ENCODE measurements at places on chromosomes 13 and 19. TPM values are rescaled to one million over a fixed set of nuclear protein-coding genes. Genes with fewer than 3 reads are reported as not detected.

The ACER1 gene
- total RNA-seq, result not detected

DNA sequence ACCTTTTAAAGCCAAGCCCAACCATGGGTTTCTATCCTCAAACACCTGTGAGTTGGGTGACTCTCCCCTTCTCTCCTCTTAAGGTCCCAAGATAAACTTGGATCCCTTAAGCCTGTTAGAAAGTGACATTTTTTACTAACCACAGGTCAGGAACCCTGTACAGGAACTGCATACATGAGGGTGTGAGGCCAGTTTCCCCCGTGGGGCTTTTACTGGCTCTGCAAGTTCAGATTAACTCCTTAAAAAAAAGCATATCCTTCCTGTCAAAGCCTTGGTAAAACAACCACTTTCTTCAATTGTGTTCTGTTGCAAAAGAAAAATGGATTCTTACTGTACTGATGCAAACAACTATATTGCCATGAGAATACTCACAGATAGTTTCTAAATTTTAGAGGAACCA, 2638.7 kb upstream of the PCDH20 start:
- DNase-seq, result no peak

DNA sequence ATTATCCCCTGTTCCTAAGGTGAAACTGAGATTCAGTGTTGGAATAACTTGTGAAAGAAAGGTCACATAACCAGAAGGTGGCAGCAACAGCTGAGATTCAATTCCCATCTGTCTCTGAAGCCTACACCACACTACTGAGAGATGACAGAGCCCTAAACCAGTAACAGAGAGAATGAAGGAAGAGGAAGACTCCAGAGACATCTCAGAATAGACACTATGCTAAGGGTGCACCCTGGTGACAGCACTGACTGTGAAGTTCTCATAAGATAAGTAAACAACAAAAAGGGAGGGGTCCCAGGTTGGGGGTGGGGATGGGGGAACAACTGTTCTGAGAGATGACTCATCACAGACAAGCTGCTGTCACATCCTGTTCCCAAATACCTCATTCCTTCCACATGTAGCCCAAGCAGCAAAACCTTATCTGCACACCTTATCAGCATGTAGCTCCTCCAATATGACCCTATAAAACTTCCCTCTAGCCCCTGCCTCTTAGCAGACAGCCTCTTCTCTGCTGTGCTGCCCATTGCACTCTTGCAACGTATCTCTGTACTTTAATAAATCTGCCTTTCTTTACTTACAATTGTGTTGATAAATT, 46.5 kb downstream of the UTP14C start:
- DNase-seq, result no peak

DNA sequence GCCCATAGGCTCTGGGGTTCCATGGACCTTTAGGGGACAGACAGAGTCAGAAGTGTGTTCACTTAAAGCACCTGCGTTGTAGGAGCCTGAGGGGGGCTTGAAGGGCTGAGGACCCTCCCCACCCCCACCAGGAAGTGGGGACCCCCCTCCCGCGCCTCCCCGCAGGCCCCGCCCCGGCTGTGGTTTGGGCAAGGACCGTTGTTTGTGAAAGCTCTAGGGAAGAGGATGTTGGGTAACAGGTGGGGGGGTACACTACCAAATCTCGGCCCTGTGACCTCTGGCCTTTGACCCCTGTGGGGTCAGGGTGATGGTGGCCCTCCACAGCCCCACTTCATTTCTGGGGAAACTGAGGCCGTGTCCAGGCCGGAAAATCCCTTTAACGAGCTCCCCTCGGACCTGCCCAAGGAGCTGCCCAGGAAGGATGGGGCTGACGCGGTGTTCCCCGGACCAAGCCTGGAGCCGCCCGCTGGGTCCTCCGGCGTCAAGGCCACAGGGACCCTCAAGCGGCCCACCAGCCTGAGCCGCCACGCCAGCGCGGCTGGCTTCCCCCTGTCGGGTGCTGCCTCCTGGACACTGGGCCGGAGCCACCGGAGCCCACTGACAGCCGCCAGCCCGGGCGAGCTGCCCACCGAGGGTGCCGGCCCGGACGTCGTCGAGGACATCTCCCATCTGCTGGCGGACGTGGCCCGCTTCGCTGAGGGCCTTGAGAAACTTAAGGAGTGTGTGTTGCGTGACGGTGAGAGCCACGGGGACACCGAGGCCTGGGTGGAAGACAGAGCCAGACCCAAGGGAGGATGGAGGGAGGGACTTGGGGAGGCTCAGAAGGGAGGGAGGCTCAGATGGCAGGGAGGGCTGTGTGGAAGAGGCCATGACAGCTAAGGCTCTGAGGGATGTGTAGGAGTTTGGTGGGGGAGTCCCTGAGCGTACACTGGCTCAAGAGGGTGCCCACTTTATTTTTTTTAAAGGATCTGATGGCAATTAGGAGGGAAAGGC, 1.3 kb downstream of the ARHGAP45 start:
- DNase-seq, result no peak

DNA sequence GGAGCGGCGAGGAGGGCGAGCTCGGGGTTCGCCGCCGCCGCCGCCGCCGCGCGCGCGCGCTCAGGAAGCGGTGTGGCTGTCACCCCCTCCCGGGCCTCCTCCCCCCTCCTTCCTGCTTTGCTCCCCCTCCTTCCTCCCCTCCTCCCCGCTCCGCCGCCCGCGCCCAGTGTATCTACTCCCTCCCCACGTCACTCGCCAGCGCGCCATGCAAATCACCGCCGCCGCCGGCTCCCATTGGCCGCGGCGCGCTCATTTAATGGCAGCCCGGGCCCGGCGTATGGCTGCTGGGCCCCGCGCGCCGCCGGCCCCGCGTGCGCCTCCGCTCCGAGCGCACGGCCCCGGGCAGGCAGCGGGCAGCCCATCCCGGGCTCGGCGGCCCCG, 335 bp upstream of the SOX1 start:
- DNase-seq, result peak; percentile 24
